Astrocyte (in vitro differentiated cells and primary cell): ENCODE measurements at places on chromosomes 1 and 21. TPM values are rescaled to one million over a fixed set of nuclear protein-coding genes. Genes with fewer than 3 reads are reported as not detected.

LIPI gene
- not detected in 2 replicates for total RNA-seq

GRCh38 chr1:72284084-72284347 is 1.7 kb upstream of the NEGR1 start:
- no peak for DNase-seq

DNA sequence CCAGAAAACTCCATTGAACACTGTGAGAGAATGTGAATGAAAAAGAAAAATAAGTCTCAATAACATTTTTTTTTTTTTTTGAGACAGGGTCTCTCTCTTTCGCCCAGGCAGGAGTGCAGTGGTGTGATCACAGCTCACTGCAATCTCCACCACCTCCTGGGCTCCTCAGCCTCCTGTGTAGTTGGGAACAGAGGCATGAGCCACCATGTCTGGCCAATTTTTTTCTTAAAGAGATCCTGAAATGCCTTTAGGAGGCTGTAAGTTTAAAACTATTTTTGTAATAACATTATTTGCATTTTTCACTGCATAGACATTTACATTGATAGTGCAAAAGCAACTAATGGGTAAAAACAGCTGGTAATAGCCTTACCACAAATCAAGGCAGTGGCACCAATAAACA is 35.3 kb downstream of the GDAP2 start:
- no peak for DNase-seq

DNA sequence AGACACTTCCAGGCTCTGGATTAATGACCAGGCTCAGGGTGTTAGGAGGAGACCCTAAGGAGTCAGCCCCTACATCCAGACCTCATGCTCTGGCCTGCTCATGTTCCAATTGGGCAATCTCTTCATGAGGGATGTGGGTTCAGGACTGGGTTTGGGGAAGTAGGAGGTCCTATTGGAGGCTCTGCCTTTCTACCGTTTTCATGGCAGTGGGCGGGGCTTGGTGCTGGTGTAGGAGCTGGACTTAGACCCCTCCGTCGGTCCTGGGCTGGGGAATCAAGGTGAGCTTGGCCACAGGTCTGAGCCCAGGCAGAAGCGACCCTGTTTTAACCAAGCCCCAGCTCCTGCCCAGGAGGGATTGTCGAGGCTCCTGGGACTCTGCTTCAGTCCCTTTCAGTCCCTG is 123.4 kb downstream of the PRDM16 start:
- DNase-seq = no peak

GRCh38 chr1:163766257-163766918 is 444.6 kb downstream of the NUF2 start:
- no peak for DNase-seq

GUCA2A gene
- total RNA-seq = not detected in 2 replicates

FCGR2B gene
- total RNA-seq = not detected in 2 replicates

DNA sequence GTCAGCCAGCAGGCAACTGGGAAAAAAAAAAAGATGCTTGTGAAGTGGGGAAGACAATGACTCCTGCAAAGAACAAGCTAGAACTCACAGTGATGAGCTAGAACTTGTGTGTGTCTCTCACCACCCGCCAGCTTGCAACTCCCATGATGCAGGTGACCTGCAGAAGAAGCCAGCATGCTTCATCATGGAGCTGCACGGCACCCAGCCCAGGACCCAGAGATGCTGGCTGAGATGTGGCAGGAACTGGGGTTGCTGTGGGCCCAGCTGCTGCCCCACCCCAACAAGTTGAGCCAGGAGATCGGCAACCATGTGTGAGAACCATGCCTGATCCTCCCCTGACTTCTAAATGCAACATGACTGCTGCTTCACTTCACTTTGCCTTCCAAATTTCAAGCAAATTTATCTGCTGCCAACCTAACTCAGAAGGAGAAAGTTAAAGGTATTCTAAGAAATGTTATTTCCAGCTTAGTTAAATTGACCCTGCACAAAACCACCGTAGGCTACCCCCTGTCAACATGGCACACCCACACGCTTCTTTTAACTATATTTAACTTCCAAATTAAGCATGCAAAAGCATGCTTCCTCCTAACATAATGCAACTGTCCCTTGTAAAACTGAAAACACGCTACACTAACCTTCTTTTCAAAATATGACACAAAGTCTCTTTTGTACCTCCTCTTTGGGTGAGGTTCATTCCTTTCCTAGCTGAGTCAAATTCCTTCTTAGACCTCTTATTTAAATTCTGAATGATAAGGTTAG is 166.0 kb upstream of the IGSF21 start:
- DNase-seq = no peak

DNA sequence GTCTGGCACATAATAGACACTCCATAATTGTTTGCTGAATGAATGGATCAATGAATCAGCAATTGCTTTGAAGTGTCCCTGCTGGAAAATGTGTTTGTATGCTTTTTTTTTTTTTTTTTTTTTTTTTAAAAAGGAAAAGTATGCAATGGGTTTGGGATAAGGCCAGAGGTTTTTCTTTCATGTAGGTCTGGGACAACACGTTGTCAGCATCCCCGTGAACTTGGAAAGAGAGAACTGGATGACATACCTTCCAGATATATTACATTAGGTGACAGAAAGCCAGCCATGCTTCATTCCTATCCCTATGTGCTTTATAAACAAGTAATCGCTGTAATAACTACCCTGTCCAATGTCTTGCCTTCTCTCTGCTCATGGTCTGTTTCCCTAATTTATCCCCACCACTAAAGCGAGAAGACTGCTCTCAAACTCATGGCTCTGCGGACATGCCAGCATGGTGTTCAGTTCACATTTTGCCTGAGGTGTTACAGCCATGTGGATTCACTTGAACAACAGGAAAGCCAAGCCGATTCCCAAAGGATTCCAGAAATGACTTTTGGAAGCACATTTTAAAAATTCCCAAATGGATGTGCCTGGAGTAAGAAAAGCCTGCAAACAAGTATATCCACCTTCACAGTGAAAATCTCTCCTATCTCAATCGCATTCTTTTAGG is 34.8 kb upstream of the GREM2 start:
- no peak for DNase-seq

MYOM3 gene
- 1.0 and 1.4 TPM in 2 replicates for total RNA-seq

GRCh38 chr1:15522551-15522950 is 1.5 kb downstream of the CASP9 start:
- no peak for DNase-seq

DNA sequence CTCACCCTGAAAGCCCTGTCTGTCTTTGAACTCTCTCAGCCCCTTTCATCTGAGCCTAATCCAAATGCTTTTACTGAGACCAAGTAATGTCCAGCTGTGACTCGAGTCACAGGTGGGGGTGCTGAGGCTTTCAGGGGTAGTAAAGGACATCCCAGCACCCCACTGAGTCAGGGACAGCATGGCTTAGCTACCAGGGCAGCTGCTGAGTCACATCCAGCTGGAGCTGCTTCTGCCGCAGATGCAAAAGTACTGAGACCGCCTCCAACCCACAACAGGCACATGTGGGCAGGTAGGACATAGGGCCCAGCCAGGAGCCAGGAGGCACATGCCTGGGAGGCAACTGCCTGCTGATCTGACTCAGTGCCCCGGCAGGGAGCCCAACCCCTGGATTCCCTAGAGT is 6.7 kb upstream of the VSIG8 start:
- DNase-seq = peak; percentile 76

DNA sequence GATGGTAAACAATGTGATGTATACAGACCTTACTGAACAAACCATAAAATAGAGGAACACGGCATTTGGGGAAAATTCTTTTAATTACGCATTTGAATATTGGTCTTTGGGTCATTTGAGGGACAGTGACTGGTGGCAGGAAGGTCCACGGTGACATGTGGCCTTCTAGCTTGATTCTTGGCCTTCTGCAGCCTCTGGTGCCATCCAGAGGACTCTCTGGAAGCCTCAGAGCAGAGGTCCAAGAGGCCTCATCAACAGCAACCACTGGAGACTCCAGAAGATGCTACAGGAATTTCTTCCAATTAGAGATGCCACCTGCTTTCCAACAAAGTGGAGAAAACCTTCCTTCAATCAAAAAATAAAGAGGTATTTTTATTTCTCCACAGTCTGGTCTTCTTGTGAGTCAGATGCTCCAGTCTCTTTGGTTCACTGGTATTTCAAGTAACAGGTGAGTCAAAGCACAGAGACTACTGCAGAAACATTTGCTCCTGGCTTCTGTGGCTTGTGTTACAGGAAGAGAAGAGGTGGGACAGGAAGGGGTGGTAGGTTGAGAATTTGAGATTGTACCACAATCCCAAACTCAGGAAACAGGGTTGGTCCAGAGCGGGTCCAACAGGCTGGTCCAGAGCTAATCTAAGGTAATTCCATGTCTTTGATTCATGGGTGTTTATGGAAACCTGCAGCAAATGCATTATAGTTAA is 2.7 kb upstream of the F5 start:
- DNase-seq = no peak

AADACL4 gene
- not detected in 2 replicates for total RNA-seq

- no peak for DNase-seq
These were observed 229.7 kb downstream of the C1orf94 start for GRCh38 chr1:34406377-34406776.

GRCh38 chr1:226700861-226701260 is 38.2 kb downstream of the ITPKB start:
- no peak for DNase-seq

GRCh38 chr1:58986996-58987767 is 203.3 kb upstream of the JUN start:
- DNase-seq = no peak

- no peak for DNase-seq
These were observed 38.4 kb upstream of the FOXO6 start for GRCh38 chr1:41322835-41323234.

DNA sequence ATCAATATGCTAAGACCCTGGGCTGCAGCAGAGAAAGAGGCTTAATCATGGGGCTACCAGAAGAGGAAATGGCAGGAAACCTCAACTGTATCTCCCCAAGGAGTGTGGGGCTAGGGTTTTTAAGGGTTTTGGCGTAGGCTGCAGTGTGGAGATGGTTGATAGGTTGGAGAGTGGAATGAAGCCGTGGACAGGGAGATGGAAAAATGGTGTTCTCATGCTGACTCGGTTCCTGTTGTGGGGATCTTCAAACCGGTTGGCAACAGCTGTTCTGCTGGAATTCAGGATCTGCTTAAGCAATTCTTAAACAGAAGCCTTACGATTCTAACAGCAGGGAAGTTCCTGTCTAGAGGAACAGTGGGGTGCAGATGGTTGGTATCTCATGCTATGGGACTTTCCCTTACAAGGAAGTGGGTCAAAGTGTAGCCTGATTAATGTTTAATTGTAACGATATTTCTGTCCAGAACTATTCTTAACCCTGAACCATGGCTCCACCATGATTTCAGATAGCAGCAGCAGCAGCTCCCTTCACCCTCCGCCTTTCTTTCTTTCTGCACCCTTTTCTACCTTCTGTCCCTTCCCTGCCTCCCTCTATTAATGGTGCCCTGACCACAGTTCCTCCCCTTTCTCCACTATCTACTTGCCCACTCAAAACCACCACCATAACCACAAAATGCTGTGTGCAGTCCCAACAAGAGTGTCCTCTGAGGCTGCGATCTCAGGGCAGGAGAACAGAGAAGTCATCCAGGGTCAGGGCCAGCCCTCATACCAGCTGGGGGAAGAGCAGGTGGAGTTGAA is 30.8 kb downstream of the RSPH1 start:
- no peak for DNase-seq

BGLAP gene
- 0.66 TPM in 1 of 2 replicates, not detected in the other for total RNA-seq

LCE2A gene
- not detected in 2 replicates for total RNA-seq

SLC44A3 gene
- total RNA-seq = 3.7 and 4.7 TPM in 2 replicates

DNA sequence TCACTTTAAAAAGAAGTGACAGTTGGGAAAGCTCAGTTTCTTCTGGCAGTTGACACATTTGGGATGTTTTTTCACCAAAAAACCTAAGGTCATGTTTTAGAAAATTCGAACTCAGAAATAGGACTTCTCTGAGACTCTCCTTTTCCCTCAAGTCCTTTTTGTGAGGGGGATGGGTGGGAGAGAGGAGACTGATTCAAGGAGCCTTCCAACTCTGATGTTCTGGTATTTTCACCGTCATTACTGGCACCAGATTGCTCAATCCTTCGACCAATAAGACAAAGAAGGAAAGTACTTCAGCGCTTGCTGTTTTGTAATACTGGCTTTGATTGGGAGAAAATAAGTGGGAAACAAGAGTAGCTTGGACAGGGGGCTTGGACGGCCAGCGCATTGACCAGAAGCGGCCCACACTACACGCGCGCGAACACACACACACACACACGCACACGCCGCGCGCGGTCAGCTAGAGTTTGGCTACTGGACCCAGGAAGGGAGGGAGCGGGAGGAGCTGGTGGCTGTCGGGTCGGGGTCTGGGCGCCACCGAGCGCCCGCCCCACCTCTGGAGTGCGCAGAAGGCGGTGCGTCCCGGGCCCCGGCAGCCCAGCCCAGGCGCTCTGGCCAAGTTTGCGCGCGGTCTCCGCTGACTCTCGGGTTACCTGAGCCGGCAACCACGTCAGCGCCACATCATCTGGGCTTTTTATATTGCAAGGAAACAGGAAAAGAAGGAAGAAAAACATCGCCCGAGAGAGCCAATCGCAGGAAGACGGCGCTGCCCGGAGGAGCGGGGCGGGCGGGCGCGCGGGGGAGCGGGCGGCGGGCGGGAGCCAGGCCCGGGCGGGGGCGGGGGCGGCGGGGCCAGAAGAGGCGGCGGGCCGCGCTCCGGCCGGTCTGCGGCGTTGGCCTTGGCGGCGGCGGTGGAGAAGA is at the start of gene KCNK1:
TSS of gene KCNK1 (plus strand) at position 855 of the 921 bp plus-strand sequence. CDS start at position 921, 66 bp downstream.
- DNase-seq = peak; percentile 94

DNA sequence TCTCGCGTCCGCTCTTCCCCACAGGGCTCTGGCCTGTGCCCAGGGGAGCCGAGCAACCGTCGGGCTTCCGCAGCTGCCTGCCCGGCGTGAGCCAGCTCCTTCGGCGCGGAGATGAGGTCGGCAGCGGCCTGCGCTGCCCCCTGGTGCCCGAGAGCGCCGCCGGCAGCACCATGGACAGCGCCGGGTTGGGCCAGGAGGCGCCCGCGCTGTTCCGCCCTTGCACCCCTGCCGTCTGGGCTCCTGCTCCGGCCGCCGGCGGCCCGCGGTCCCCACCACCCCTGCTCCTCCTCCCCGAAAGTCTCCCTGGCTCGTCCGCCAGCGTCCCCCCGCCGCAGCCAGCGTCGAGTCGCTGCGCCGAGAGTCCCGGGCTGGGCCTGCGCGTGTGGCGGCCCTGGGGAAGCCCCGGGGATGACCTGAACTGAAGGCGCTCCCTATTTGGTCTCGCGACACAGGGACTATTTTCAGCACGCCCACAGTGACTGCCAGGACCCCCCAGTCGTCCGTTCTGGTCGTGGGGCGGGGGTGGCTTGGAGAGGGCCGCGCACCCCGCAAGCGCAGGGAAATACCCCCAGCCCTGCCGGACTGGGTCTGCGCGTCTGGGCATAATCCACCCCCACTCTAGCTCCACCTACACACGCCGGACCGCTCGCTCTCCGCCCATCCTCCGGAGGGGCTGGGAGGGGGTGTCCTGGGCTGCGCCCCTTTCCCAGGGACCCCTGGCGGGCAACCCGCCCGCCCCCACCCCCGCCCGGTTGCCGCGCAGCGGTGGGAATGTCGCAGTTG is 1.3 kb downstream of the HES3 start:
- peak; percentile 51 for DNase-seq

GRCh38 chr1:54390655-54391054 is 15.5 kb downstream of the SSBP3 start:
- DNase-seq = no peak

DENND2D gene
- 0.18 TPM in 1 of 2 replicates, not detected in the other for total RNA-seq
